Spinal cord (tissue), 10 donors: ENCODE measurements at places on chromosomes 12 and 14. TPM values are rescaled to one million over a fixed set of nuclear protein-coding genes. Genes with fewer than 3 reads are reported as not detected.

DNA sequence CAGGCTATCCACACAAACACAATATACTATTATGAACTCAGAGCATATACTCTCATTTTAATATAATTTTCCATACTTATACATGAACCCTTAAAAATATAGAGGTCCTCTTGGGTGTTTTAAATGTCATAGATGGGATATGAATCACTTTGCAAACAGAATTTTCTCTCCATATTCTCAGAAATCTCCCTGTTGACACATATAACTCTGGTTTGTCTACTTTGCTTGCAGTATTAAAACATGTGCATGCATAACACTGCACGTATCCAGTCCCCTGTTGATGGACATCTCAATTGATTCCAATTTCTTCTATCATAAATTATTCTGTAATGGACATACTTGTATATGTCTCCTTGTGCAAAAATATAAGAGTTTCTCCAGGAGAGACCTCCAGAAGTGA, 417.5 kb upstream of the TBX3 start:
- no peak for DNase-seq

Gene FOXN4
- not detected for total RNA-seq

- no peak for DNase-seq
Observed at GRCh38 chr12:104490850-104491249, 34.1 kb downstream of the CHST11 start.

DNA sequence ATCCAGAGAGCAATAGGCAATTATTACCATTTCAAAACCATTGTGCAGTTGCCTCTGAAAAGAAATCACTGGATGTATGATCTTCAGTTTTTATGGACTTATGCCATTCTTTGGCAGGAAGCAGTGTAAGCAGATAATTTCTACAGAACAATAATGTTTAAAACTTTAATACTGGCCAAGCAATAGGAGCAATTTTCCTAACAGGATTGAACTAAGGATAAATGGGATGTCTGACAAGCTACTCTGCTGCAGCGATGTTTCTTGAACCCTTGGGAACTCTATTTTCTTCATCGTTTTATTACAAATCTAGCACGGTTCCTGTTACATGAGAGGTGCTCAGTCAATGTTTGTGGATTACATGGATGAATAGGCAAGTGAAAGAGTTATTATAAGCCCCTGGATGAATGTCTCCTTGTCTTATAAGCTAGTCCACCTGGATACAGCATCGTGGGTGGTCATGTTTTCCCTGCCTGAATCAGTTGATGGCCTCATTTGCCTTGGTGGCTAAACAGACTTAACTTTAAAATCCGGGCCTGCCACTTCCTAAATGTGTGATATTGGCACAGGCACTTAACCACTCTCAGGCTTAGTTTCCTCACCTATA, 68.2 kb upstream of the MDM1 start:
- no peak for DNase-seq

- DNase-seq: no peak
Observed at GRCh38 chr12:15274561-15274967, 47.7 kb upstream of the PTPRO start.

- DNase-seq: no peak
Observed at GRCh38 chr12:56657416-56658379, 11.9 kb upstream of the ATP5F1B start.

Gene AGAP2
- 27.5 TPM for total RNA-seq

GRCh38 chr12:115794659-115795081, 482.8 kb downstream of the MED13L start:
- DNase-seq: no peak

GRCh38 chr14:69473946-69474345, 10.6 kb upstream of the PLEKHD1 start:
- DNase-seq: no peak

DNA sequence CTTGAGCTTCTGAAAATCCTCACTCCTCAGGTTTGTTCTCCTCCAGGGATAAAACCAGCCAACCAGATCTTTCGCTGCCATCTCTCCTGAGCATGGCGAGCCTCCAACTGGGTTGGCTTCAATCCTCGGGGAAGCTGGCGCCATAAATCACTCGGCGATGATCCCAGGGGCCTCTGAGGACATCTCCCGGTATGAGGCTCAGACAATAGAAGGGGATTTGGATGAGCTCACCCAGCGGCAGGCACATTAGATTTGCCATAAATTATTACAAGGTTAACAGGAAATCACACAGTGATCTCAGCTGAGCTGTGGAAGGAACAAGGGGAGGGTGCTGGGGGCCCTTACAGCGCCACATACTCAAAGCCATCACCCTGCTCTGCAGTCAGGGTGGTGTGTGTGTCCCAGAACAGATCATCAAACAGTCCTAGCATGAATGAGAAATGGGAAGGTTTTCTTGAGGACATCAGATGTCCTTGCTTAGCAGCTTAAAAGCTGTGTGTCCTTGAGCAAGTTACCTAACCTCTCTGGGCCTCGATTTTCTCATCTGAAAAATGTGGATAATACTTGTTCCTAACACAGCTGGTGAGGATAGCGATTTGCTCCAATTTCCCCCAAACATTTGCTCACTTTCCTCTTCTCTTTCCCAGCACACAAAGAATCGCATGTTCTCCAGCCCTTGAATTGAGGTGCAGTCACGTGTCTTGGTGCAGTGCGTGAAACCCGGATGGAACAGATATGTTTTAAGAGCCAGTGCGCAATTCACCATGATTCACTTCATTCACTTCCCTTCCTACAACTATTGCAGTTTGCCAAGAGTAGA, 142.8 kb downstream of the SCARB1 start:
- peak; percentile 92 for DNase-seq

DNA sequence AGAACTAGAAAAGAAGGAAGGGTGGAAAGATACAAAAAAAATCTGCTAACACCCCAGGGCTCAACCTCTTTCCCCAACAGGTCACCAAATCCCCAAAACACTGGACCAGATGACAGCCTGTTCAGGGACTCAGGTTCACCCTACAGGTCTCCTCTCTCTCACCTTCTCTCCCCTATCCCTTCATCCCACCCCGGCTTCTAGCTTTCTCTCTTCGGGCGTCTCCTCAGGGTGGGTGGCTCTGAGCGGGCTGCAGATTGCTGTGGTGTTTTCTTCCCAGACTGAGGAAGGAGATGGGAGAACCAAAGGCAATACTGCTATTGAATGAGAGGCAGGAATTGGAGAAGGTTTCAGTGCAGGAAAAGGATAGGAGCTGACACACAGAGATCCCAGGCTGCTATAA, 39.3 kb downstream of the ANO2 start:
- DNase-seq: no peak

GRCh38 chr12:131682510-131682895, 28.4 kb upstream of the SFSWAP start:
- DNase-seq: no peak

GRCh38 chr14:82854131-82854530, 1320.5 kb upstream of the SEL1L start:
- no peak for DNase-seq

DNA sequence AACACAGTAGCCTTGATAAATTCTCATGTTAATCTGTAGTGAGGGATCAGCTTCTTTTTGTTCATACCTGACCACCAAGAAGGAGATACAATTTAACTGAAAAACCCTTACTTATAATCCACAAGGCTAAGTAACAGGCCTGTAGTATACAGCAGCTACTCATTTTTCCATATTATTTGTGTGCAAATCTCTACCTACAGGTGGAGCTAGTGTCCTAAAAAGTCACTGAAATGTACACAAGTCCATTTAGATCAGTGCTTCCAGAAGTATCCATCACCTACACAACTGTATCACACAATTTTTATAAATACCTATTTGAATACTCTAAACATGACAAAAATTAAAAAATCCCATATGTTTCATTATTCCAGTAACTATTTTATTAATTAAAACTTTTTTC, 173.2 kb downstream of the SLC35F4 start:
- DNase-seq: no peak

Gene PARPBP
- 14.1 TPM for total RNA-seq

GRCh38 chr12:42539696-42540095, 49.9 kb downstream of the PRICKLE1 start:
- DNase-seq: no peak

DNA sequence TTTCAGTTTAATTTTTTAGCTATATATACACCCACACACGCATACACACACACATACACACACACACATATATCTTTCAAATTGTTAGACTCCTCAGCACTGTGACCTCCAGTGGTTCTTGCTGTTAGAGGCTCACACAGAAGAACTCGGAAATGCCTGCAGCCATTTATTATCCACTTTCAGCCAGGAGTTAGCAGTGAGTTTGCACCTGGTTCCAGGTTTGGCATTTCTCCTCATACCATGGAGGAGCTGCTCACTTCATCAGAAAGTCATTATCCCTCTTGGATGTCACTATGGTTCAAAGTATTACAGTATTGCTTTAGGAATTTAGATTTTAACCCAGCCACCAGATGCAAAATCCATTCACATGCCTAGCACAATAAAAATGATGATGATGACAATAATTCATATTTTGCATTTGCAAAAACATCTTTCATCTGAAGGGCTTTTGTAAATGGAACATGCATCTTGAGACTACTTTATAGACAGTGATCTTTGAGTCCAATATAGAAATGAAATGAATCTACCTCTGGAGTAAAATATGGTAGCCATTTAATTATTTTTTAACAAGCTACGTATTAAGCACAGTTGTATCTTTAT, 42.3 kb downstream of the NPAS3 start:
- DNase-seq: no peak

Gene ANG
- total RNA-seq: 2.6 TPM

Gene FAR2
- 26.0 TPM for total RNA-seq

- no peak for DNase-seq
Observed at GRCh38 chr12:107491856-107492255, 193.7 kb upstream of the PWP1 start.

- DNase-seq: no peak
Observed at GRCh38 chr14:35374263-35374712, 30.3 kb downstream of the NFKBIA start.

GRCh38 chr14:67463900-67464299, 24.6 kb downstream of the TMEM229B start:
- DNase-seq: no peak

GRCh38 chr12:98471085-98471484, 44.3 kb upstream of the TMPO start:
- DNase-seq: no peak

Gene CHMP4A
- total RNA-seq: 44.2 TPM

GRCh38 chr12:9809866-9810265, 17.4 kb upstream of the KLRF1 start:
- no peak for DNase-seq

GRCh38 chr14:104681689-104682074, 7.7 kb upstream of the INF2 start:
- no peak for DNase-seq
